ENCODE measurements at places on chromosomes 7 and 10.

DNA sequence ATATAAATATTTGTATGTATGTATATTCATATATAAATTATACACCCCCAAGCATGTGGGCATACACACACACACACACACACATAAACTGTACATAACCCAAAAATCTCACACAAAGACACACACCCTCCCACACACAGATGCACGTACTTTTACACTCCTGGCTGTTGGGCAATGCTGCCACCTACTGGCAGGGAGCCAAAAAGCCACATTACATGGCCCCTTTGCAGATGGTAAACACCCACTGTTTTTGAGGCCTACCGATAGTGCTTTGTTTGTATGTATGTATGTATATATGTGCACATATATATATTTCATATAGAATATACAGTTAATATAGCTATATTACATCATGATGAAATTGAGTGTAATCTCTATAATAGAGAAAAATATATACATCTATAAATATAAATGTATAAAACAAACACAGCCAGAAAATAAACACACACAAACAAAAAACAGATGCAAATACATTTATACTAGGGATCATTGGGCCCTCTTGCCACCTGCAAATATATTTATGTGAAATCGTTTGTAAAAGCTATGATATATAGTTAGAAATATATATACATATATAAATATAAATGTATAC lies 120.1 kb upstream of the ACBD5 start:
- peak; percentile 91 for DNase-seq

GRCh38 chr7:38539477-38540081 lies 91.6 kb downstream of the AMPH start:
- DNase-seq: peak; percentile 7

DNA sequence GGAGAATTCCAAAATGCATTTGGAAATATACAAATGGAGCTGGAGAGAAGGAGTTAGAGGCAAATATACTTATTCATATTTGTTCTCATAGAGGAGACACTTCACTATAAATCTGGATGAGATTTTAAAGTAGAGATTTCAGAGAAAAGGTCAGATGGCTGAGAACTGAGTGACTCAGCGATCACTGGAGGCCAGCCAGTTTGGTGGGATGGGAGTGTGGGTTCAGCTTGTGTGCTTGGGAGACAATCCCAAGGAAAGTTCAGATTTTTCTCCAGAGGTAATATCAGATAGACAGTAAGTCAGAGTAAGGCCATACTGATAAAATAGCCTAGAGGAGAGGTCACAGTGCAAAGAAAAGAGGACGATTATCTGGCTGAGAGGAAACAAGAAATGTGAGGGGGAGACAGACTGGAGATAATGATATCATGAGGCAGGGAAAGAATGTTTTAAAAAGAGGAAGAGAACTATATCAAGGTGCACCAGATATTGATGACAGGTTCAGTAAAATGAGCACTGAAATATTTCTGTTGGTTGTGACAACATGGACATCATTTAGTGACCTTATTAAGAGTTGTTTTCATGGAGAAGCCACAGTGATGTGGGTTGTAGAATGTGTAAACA lies 67.0 kb downstream of the MDFIC start:
- DNase-seq: no peak

GRCh38 chr10:24886290-24886680 lies 66.1 kb downstream of the PRTFDC1 start:
- DNase-seq: no peak

- peak; percentile 35 for DNase-seq
Measured at GRCh38 chr7:131555552-131556052, 826 bp downstream of the PODXL start.
